ENCODE measurements at places on chromosomes 3 and 15.
A peak's percentile ranks its signal among the peaks of the same experiment; 100 is the strongest.

DNA sequence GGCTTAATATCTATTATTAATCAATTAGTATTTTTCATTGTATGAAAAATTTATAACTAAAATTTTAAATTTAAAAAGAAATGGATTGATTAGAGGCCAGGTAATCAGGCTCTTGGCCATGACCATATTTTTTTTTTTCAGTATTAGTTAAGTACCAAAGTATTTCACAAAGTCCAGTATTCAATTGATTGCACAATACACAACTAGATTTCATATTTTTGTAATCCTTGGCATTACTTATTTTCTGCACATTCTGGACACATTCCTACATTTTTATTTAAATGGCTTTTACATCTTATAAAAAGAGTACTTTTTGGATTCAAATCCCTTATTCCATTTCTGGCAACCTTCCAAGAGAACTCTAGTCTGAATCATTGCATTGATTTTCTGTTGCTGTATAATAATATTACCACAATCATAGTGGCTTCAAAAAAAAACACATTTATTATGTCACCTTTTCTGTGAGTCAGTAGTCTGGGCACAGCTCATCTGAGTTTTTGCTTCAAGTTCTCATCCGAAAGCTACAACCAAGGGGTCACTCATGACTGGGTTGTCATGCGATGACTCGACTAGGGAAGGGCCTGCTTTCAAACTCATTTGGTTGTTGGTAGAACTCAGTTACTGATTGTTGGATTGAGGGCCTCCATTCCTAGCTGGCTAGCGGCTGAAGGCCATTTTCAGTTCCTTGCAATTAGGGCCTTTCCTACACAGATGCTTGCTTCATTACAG is 90.7 kb downstream of the CNTN6 start:
- no peak for DNase-seq

DNA sequence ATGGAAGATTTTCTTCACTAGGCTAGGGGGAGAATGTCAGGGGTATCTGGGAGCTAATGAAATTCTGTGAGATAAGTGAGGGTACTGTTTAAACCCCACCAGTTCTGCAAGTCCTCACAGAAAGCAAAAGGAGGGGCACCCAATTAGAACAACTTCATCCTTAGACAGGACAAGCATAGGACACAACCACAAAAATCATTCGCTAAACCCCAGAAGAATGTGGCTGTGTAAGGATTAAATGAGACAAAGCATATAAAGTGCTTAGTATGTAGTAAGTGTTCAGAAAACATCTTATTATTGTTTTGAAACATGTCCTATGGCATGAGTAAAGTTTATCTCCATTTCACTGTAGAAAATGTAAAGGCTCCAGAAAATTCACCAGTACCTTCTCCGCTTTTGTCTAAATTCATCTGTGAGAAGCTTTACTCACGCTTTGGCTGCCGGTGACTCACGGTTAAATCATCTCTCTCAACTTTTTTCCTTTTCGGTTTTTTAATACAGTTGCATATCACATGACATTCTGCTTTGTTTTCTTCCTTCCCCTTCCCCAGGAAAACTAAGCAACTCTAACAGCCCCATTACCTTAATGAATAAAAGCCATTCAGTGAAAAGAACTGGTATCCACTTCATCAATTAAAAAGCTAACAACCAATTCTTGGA is 1.7 kb downstream of the CLRN1 start:
- DNase-seq, result no peak

GRCh38 chr3:100400419-100400779 is 490 bp downstream of the TOMM70 start:
- DNase-seq, result peak; percentile 5

DNA sequence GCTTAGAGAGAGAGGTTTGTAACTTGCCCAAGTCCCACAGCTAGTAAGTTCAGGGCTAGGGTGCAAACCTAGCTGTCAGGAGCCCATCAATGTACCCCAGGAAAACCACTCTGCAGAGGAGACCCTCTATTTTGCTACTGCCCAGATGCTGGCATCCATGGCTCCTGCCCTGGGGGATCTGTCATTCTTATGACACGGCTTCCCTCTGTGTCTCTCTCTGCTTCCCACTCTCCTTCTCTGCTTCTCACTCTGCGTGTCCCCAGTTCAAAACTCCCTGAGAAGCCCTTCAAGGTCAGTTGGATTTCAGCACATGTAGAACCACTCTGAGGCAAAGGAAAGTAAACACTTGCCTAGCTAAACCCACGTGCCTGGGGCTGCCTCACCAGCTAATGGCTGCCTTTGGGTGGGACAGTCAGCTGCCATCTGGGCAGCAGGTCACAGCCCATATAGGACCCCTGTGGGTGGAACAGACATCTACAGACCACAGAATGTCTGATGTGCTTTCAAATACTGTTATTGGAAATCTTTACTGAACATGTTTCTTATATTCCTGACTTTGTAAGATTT is 29.4 kb upstream of the SLCO2A1 start:
- no peak for DNase-seq

- no peak for DNase-seq
Observed at GRCh38 chr15:89899295-89899945, 5.6 kb upstream of the AP3S2 start.

GRCh38 chr3:58324391-58325390 is 8.0 kb upstream of the PXK start:
- DNase-seq, result no peak

DNA sequence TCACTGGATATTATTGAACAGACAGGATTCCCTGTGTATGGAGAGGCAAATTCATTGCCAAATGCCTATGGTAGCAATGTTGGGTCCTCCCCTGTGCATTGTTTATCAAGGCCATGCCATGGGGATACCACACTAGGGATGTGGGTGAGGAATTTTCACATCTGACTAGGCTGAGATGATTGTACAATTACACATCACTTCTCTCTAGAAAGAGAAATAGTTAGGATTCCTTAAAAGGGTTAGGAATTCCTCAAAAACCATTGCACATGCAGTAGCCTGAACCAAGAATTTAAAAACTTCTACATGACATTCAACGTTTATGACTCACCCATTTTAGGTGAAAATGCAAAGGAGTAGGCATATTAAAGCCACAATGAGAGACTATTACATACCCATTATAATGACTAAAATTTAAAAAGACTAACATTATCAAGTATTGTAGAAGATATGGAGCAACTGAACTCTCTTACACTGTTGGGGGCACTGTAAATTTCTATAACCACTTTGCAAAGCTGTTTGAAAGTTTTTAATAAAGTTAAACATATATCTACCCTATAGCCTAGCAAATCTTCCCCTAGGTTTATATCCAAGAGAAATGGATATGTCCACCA is 175.9 kb downstream of the THRB start:
- DNase-seq, result no peak

- DNase-seq, result no peak
Observed at GRCh38 chr3:172466553-172467130, 18.4 kb upstream of the GHSR start.

DNA sequence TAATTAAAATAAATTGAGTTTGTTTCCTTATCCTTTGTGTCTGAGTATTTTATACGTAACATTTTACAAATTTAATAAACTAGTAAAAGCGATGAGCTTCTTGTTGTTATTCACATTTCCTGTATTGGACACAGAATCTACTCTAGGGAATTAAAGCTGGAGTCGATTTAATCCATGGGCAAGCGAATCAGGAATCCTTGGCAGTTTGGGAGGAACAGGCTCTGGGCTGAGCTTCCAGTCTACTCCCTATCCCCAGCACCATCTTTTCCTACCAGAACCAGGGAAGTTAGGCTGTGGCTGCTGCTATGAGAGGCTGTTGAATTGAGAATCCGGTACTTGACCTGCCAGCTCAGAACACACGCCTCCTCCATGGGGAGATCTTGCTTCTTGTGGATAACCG is 437.3 kb upstream of the TPM1 start:
- no peak for DNase-seq

GRCh38 chr3:47133641-47134040 is 30.3 kb downstream of the SETD2 start:
- DNase-seq, result no peak

- no peak for DNase-seq
Observed at GRCh38 chr3:11610044-11610671, 33.6 kb downstream of the VGLL4 start.

GRCh38 chr3:196458063-196458462 is 25.8 kb upstream of the UBXN7 start:
- DNase-seq, result no peak

DNA sequence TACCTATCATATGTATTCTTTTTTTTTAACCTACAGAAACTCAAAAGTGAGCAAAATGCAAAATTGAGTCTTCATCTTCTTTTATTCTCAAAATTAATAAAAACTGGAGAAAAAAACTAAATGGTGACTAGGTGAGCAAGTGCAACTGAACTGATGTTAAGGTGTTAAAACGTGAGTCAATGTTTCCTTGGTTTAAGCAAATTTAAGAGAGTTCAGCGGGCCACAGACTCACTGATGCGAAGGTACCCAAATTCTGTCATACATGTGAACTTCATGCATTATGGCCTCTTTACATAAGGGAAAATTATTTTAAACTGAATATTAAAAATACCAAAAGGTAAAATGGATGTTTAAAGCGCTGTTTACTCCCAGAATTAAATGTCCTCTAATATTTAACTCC is 206.6 kb downstream of the FOXP1 start:
- DNase-seq, result no peak

DNA sequence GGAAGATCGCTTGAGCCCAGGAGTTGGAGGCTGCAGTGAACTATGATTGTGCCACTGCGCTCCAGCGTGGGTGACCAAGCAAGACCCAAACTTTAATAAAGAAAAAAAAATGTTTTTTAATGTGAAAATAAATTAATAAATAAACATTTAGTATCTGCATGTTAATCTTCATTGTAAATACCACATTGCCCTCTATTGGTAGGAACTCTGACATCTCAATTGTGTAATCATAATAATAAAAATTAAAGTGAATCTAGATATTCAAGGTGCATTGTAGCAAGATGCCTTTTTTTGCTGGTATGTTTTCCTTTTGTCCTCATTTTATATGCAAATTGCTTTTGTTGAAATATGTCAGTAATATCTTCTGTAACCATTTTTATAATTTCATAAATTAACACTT is 95.0 kb upstream of the LIMD1 start:
- no peak for DNase-seq

DNA sequence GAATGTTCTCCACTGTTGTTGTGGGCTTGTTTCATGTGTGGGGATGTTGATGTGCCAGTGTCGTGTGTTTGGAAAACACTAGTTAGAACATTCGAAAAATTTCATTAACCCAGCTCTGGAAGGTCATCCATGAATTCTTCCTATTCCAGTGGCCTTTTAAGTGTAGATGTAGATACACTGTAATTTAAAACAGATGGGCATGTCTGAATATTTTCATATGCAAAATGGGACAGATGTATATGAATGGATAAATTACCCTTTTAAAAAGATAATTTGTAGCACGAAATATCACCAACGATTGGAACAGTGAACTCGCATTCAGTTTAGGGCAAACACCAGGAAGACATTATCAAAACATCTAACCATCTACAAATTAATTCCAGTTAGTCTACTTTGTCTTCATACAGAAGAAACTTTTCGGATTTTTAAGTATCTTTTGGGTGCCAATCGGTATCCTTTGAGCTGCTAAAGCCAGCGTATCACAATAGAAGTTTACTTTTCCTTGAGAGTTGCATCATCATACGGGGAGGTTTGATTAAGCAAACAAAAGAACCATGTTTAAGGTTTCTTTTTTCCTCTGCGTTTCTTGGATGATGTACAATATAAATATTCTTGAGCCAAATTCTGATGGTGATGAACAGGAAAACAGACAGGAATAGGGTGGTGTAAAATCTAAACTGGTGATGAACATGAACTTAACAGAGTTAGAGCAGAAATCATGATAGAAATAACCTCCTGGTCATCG is 528.1 kb downstream of the FOXP1 start:
- DNase-seq, result no peak

GRCh38 chr3:143612541-143612940 is 235.7 kb downstream of the SLC9A9 start:
- DNase-seq, result no peak

DNA sequence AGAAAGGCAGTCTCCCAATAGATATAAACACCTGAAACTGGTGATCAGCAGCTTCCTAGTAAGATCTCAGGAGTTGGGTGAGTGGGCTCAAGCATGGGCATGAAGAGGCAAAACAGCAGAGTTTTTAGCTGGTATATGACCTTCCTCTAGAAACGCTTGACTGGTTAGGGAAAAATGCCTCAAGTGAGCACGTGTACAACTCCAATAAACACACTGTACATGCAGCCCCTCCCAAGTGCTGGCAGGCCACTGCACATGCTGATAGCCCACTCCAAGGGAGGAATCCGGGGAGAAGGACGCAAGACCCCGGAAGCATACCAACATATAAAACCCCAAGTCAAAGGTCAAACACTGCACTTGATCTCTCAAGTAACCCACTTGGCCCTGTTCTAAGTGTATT is 143.0 kb downstream of the FMN1 start:
- DNase-seq, result no peak

- DNase-seq, result no peak
Observed at GRCh38 chr15:80803580-80804525, 24.7 kb downstream of the CEMIP start.

DNA sequence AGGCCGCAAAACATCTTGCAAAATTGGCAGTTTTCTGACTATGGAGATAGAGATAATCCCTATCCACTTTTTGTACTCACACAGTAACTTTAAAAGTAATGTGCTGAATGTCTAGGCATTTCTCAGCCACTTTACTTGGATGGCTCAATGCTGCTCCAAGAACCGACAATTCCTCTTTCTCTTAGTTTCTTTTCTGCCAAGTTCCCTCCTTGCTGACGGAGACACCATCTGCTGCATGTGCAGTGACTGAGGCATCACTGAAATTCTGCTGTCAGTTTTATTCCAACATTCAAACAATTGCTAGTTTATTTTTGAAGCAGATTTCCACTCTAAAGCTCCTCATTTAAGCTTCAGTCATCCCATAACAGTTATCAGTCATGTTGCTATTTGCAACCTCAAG is 116.0 kb upstream of the RBMS3 start:
- no peak for DNase-seq

DNA sequence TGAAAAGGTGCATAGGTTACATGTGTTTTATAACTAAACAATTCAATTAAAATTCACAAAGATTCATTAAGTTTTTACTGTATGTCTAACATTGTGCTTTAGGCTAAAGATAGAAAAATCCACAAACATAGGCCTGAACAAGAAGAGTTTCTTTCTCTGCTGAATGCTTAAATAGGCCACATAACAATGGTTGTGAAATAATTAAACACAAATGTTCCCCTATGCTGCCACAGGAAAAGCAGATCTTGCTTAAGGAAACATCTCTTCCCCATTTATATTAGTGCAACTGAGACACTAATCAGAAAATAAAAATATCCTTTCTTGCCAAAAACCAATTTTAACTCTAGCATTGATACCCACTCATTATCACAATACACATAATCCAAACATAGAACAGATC is 725.4 kb upstream of the DPPA4 start:
- DNase-seq, result no peak

DNA sequence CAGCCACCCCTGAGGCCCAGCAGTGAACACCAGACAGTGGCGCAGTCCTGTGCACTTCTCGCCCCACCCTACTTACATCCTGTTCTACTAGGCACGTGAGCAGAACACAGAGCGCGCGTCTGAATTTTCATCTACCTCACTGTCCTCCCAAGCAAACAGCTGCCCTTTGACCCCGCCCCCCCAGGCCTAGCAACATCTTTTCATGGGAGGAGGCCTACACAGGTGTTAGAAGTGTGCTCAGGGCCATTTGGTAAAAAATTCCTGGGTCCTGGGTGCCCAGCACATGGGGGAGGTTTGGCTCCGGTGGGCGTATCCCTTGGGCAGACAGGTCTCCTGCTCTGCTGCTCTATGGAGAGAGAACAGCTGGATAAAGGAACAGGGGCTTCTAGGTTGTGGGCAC is 95.0 kb downstream of the MYLK start:
- DNase-seq, result no peak

Data from stimulated activated CD8-positive, alpha-beta memory T cell treated with anti-CD3 and anti-CD28 coated beads, Interleukin-15, amount 100 ng/mL, for 24 hours (primary cell).